ENCODE measurements at places on chromosomes 1 and 21.

- no peak for DNase-seq
Observed at GRCh38 chr21:32276671-32277070, 2.2 kb downstream of the MIS18A start.

- DNase-seq, result no peak
Observed at GRCh38 chr1:43066578-43066977, 105.5 kb downstream of the EBNA1BP2 start.

DNA sequence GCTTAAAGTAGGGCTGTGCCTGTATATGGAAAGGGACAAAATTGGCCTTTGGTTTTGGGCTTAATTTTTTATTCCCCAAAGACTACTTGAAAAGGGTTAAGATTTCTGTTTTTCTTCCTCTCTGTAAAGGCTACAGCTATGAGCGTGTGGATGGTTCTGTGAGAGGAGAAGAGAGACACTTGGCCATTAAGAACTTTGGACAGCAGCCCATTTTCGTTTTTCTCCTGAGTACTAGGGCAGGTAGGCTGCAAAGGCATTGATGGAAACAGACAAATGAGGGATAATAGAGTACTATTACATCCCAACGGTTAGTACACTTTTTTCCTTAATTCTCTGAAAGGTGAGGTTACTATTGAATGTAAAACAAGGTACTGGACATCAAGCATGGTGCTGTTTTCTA is 29.6 kb downstream of the CHD1L start:
- DNase-seq, result no peak

DNA sequence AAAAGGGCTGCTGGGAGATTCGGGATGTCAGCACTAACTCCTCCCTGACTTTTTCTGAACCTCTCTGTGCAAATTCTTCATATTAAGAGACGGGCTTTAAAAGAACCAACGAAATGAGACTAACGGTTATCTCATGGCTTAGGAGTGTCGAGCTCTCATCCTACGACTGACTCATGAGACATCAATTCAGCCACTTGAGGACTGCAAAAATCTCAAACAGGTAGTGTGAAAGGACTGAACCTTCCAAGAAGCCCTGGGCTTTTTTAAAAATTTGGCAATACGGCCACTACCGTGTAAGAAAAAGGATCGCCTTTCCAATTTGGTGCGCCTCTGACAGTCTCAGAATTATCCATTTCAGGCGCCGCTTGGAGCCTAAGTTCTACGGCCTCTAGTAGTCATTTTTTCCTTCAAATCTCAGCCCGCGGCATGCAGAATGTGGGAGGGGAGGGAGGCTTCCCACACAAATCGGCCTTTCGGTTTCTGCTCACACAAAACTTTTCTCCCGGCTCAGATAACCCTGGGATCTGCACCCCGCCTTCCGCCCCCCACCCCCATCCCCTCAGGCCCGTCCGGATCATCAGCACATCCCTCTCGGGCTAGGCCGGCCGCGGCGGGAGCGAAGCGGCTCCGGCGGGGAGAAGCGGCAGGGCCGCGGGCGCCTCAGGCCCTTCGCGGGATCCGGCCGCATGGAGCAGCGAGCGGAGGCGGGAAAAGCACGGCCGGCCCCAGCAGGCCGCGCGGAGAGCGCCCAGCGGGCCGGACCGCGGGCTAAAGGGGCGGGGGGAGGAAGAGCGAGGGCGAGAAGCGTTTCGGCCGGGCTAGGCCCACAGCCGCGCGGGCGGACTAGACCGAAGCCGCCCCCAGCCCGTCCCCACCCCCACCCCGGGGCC is 618 bp downstream of the HNRNPR start:
- DNase-seq, result peak; percentile 54

DNA sequence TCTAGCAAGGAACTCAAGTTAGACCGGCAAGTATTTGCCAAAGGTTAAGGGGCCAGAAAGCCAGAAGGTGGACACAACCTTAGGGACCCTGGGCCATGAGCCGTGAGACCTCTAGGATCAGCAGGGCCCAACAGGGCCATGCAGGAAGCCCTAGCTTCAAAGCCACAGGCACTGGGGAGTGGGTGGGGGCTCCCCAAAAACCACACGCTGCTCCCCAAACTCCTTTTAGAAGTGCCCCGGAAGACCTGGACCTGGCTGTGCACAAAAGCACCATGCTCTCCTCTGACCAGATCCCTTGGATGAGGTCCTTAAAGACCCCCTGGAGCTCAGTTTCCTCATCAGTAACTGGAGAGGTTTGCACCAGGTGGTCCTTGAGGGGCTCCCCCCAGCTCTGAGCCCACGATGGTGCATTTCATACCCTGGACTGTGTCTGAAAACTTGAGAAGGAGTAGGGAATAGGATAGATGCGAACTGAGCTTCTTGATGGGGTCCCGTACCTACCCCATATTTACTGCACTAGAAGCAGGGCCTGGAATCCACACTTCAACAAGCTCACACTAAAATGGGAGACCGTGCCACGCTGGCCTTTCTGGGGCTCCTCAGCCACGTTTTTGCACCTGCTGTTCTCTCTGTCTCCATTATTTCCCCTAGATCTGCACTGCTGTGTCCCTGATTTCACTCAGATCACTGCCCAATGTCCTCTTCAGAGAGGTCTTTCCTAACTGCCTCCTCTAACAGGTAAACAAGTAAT is 40.6 kb upstream of the LBR start:
- DNase-seq, result no peak

DNA sequence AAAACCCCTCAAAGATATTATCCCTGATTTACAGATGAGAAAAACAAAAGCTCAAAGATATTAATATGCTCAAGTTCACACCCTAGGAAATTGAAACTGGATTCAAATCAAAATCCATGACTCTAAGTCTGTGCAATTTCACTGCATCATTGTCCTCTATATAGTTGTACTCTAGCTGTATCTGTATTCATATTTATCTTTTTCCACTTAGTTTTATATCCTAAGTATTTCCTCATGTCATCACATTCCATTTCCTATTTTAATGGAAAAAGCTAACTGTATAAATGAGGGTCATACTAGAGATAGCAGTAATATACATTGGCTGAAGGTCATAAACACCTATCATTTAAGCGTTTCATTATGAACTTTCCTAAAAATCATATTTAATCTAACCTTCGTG is 42.2 kb upstream of the RALGPS2 start:
- DNase-seq, result no peak

DNA sequence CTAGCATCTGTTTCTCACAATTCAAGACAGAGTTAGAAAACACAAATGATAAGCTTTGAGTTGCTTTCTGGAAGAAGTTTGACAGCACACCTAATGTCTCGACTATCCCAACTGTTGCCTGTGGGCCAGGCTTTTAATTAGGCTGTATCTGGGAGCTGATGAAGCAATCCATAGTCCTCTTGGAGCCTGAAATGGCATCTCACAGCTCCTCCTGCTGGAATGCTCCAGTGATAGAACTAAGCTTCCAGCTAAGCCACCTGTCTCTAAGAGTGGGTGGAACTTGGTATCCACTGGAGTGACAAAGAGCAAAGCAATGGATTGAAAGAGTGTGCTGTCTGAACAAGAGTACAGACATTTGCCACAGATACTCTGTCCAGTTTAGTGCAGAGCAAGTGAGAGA is 605.3 kb upstream of the NR5A2 start:
- no peak for DNase-seq

DNA sequence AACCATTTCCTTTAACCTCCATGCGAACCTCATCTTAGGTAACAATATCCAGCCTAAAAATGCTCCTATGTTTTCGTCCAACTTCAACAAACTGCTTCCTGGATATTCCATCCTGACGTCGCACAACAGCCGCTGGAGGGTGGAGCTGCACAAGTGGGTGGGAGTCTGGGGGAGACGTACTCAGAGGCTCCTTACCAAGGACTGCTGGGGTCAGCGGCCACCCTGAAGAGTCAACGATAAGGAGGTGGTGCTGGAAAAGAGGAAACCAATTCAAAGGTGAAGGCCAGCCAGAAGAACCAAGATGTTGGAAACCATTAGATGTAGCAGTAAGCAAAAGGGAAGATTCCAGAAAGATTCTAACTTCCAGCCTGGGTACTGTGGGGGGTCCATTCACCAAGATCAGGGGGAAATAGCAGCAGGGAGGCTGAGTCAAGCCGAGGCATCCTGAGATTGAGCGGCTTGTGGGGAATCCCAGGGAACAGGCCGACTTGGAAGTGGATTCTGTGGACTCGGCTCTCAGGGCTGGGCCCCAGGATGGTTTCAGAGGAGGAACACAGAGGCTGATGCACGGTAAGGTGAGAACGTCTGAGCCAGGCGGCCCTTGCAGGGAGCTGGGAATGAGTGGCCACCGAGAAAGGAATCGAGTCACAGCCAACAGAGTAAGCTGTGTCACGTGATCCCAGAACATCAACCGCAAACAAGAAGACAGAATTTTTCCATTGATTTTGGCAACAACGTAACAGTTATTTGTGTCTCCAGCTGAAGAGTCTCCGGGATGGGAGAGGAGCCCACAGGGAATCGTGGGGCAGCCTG is 375.7 kb downstream of the NPHP4 start:
- DNase-seq, result no peak

- DNase-seq, result peak; percentile 9
Observed at GRCh38 chr1:87760155-87760554, 431.5 kb downstream of the LMO4 start.

- DNase-seq, result no peak
Observed at GRCh38 chr1:156551869-156552268, 20.5 kb downstream of the IQGAP3 start.

GRCh38 chr1:175200678-175201521 is 8.3 kb upstream of the KIAA0040 start:
- no peak for DNase-seq

Measured in GM04503 (cell line).